ENCODE measurements at places on chromosomes 1 and 21. TPM values are rescaled to one million over a fixed set of nuclear protein-coding genes. Genes with fewer than 3 reads are reported as not detected.

DNA sequence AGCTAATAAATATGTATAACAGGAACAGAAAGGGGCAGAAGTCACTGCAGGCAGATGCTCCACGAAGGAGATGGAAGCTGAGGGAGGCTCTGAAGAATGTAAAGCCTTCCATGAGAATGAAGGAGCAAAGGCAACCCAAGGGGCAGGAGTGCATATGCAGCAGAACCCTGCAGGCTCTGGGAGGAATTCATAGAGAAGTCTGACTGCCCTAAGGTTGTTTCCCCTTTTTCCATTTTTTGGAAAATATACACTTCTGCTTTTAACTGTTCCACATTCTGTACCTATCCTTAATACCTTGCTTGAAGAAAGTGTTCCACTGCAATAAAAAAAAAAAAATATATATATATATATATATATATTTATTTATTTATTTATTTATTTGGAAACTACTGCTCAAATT lies 69.6 kb downstream of the CD34 start:
- DNase-seq = no peak

GRCh38 chr1:8814865-8815264 lies 2.6 kb downstream of the RERE start:
- DNase-seq = no peak

GRCh38 chr1:156937883-156938282 lies 17.5 kb downstream of the LRRC71 start:
- DNase-seq = no peak

Gene CCDC27
- total RNA-seq = not detected

Gene EDN2
- total RNA-seq = not detected

GRCh38 chr21:41425954-41426675 lies at the start of gene MX1:
Gene MX1 (plus strand): TSS chr21:41426239. CDS start chr21:41432071, 5,832 bp downstream.
- DNase-seq = peak; percentile 91

- peak; percentile 7 for DNase-seq
Observed at GRCh38 chr1:101769520-101769919, 227.2 kb downstream of the OLFM3 start.
